ENCODE measurements at places on chromosomes 5 and 9.

GRCh38 chr5:75612226-75612569 is 945 bp downstream of the ANKDD1B start:
- no peak for DNase-seq

DNA sequence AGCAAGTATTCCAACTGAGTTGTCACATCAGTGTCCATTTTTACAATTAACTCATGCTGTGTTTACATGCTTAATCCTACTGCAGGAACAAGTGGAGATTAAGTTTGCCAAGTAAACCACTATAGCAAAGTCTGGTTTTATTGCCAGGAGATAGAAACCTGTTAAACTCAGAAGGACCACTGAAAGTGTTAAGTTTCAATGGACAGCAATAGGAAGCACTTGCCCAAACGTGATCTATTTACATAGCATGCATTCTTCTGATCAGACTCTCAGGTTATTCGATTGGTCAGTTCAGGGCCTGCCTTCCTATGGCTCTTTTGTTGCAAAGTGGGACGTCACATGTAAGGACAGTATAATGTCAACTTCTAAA is 28.0 kb upstream of the IFNK start:
- DNase-seq: no peak

DNA sequence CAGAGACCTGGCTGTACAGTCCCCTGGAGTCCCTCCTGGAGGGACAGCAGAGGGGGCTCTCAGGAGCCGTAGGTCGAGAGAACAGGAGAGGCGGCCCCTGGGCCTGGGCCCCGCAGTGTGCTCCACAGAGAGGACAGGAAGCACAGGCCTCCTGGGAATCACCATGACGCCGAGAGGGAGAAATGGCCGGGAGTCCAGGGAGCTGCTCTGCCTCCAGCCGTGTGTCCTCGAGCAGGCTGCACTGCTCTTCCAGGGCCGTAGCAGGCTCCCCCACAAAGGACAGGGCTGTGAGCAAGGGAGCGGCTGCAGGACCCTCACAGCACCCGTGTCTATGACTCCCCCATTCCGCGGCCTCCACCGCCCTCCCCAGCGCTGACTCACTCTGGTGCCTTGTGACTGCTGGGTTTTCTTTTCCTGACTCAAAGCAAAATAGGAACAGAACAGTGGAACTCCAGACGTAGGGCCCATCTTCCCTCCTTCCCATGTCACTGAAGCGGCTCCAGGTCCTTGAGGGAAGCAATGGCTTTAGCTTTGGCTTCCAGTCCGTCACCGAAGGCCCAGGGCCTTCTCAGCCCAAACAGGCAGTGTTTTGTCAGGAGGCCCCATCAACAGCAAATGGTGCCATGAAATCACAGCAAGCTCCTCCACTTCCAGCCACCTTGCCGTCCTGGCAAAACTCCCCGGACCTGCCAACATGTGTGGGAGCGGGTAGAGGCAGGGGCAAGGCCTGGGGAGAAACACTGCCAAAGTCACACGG is 114.2 kb downstream of the LHFPL2 start:
- DNase-seq: no peak

GRCh38 chr5:131180407-131180806 is 9.7 kb downstream of the LYRM7 start:
- no peak for DNase-seq

- DNase-seq: no peak
Observed at GRCh38 chr5:64569858-64570257, 64.0 kb downstream of the RGS7BP start.

- DNase-seq: no peak
Observed at GRCh38 chr5:16585041-16585667, 31.6 kb downstream of the RETREG1 start.
